ENCODE measurements at places on chromosomes 1 and 21.

GRCh38 chr1:221444346-221444745, 297.5 kb downstream of the DUSP10 start:
- DNase-seq: no peak

- no peak for DNase-seq
These were observed 165.6 kb downstream of the PLPP3 start for GRCh38 chr1:56413671-56414199.

GRCh38 chr1:18693256-18694098, 62.8 kb downstream of the PAX7 start:
- no peak for DNase-seq

DNA sequence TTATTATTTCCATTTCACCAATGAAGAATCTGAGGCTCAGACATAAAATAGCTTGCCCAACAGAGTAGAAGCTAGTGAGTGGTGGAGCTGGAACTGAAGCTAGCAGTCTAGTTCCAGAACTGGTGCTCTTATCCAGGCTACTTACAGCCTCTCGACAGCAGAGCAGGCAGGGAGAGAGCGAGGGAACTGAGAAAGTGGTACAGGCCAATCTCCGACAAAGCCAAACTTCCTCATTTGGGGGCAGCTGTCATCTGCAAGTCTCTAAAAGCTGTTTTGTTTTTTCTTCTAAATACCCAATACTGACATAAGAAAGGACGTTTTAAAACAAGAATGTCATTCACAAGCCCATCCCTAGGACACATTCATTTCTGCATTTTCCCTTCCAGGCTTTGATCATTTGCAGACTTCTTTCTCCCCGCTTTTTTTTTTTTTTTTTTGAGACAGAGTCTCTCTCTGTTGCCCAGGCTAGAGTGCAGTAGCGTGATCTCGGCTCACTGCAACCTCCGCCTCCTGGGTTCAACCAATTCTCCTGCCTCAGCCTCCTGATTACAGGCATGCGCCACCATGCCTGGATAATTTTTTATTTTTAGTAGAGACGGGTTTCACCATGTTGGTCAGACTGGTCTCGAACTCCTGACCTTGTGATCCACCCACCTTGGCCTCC, 20.0 kb downstream of the YIPF1 start:
- no peak for DNase-seq

- no peak for DNase-seq
These were observed 50.2 kb downstream of the ST3GAL3 start for GRCh38 chr1:43757343-43758053.

Measured in activated B cell treated with CpG ODN at 0.5 μM for 24 hours (primary cell).